ENCODE measurements at places on chromosomes 7 and 10.

- DNase-seq, result no peak
Observed at GRCh38 chr10:77943121-77943901, 16.8 kb upstream of the DLG5 start.

- DNase-seq, result no peak
Observed at GRCh38 chr10:103680869-103681236, 174.5 kb downstream of the SH3PXD2A start.

DNA sequence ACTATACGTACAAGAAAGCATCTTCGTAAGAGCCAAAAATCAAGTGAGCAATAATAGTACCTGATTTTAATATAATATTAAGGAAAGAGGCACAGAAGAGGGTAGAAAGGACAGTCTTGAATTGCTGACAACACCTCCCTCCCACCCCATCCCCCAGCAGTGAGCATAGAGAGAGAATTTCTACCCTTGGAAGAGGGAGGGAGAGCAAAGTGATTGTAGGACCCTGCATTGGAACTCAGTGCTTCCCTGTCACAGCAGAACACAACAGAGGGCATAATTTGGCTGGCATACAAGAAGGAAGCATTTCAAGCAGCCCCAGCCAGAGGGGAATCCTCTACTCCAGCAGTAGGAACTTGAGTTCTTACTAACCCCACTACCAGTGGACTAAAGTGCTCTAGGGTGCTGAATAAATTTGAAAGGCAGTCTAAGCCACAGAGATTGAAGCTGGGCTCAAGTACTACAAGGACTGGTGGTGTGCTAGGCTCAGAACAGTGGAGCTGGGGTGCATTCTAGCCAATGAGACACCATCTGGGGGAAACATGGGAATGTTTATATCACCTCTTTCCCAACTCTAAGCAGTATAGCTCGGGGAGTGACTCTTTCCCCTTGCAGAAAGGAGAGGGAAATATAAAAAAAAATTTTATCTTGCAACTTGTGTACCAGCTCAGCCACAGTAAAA, 44.2 kb downstream of the PCLO start:
- DNase-seq, result no peak

DNA sequence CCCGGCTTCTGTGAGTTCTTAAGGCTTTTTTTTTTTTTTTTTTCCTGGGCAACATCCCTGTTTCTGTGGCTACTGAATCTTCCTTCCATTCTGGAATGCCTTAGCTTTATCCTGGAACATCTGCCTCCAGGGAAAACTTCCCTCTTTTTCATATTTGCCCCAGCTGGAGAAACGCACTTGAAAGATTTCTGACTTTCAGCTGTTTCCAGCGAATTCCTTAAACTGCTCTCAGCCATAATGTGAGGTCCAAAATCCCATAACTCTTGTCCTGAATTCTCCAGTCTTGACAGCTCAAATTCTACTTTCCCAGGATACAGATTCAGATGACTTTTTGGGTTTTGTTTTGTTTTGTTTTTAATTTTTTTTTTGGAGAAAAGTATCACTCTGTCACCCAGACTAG, 263.6 kb upstream of the AUTS2 start:
- no peak for DNase-seq

DNA sequence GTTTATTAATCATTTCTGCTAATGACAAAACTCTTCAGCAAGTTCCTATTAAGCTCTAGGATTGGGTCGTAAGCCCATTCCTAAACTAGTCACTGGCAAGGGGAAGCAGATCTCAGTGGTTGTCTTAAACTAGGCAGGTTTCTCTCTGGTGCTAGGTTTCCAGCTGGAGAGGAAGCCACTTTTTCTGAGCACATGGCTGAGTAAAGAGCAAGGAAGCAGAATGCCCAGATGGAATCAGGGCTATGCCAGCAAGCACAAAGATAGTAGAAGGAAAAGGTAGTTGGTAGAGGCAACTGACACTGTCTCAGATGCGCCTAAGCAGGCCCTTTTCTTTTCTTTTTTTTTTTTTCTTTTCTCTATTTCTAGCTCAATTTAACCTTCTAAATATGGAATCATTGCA, 224.9 kb downstream of the EXOC4 start:
- DNase-seq, result peak; percentile 29

GRCh38 chr10:99834410-99834809, 52.0 kb downstream of the ABCC2 start:
- DNase-seq, result no peak

DNA sequence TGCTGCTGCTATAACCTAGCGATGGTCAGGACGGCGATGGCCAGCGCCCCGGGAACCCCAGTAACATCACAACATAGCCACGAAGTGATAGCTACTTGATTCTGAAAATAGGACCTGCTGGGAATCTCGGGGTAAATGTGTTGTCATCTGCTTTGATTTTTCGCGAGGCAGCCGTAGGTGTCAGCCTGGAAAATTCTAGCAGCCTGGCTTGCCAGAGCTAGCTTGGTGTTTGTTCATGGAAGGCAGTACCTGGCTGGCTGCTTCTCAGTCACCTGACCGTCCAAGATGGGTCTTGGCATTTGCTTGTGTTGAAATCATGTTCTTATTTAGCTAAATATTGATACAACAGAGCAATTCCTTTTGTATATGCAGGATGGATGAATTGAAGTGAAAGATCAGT, 82.4 kb upstream of the BTBD16 start:
- no peak for DNase-seq

DNA sequence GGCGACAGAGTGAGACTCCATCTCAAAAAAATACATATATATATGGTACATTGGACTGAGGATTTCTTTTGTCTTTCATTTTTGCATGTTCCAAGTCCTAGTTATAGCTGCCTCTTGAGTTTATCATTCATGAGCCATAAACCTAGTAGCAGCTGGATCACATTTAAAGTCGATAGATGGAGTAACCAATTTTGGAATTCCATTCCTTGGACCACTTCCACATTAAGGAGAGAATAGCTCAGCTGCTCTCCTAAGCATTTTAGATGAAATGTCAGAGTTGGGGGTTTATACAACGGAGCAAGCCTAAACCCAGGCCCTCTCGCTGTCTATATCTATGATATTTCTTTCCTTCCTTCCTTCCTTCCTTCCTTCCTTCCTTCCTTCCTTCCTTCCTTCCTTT, 141.2 kb downstream of the LYZL1 start:
- no peak for DNase-seq

DNA sequence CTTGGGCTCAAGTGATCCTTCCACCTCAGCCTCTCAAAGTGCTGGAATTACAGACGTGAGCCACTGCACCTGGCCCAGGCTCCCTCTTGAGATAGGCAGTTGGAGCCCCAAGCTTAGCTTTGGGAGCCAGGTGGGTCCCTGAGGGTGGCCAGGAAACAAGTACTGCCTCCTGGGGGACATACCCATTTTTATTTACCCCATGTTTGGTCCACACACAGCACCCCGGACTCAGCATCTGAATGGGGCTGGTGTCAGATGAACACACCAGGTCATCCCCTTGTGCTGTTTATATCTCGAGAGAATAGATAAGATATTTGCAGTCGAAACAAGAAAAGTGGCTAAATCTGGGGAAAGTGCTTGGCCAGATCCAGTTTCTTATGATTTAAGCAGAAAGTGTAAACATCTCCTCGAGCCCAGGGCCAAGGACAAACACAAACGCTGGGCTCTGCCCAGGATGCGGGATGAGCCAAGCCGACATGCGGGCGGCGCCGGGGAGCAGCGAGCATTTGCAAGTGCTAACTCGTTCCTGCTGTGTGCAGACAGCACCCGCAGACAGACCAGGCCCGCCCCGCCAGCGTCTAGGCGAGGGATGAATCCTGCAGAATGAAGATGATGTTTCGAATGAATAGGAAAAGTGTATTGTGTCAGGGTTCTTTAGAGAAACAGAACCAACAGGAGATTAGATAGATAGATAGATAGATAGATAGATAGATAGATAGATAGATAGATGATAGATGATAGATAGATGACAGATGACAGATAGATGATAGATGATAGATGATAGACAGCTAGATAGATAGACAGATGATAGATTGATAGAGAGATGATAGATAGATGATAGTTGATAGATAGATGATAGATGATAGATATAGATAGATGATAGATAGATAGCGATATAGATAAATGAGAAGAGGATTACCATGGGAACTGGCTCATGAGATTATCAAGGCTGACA, 44.4 kb upstream of the OCM2 start:
- DNase-seq, result no peak

- no peak for DNase-seq
Observed at GRCh38 chr7:121302214-121302745, 26.5 kb upstream of the WNT16 start.

DNA sequence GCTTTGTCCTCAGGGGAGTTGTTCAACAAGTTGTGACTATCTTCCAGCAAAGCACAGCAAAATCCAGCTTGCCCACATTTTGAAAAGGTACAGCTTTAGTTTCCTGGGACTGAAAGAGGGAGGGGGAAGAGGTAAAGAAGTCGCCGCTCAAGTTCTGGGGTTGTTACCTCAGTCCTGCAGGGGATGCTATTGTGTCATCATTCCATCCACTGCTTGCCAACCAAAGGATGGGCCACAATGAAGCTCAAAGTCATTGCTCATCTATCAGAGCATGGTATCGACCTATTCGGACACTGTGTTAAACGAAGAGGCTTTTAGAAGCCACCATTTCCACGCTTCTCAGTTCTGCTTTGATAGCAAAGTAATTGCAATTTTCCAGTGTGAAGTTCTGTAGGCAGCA, 34.3 kb downstream of the NPY start:
- no peak for DNase-seq

DNA sequence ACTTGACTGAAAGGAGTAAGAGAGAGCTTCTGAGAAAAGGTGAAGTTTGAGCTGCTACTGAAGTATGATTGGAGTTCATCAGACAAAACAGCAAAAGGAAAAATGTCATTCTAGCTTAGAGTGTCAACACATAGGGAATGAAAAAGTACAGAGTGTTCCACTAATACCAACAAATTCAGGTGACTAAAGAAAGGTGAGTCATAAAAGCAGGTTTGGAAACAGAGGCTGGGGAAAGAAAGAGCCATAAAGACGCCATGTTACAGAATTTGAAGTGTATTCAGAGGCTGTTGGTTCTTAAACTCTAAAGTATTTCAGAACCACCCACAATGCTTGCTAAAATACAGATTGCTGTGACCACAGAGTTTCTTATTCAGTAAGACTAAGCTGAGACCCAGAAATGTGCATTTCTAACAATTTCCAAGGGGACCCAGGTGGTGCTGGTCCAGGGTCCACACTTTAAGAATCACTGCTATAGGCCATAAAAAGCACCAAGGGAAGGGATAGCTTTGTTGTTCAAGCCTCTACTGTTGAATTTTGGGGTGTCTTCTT, 143.1 kb downstream of the ELAPOR2 start:
- no peak for DNase-seq

DNA sequence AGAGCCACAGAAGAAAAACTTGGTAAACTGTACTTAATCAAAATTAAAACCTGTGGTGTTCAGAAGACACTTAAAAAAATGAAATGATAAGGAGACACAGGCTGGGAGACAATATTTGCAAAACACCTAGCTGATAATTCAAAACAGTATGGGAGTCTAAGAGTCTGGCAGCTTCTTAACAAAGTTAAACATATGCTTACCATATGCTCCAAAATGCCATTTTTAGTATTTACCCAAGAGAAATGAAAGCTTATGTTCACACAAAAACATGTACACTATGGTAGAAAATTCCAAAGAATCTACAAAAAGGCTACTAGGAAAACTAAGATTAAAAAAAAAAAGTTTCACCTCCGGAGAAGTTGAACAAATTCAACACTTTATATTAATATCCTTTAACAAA, 48.6 kb downstream of the ITGB1 start:
- no peak for DNase-seq

DNA sequence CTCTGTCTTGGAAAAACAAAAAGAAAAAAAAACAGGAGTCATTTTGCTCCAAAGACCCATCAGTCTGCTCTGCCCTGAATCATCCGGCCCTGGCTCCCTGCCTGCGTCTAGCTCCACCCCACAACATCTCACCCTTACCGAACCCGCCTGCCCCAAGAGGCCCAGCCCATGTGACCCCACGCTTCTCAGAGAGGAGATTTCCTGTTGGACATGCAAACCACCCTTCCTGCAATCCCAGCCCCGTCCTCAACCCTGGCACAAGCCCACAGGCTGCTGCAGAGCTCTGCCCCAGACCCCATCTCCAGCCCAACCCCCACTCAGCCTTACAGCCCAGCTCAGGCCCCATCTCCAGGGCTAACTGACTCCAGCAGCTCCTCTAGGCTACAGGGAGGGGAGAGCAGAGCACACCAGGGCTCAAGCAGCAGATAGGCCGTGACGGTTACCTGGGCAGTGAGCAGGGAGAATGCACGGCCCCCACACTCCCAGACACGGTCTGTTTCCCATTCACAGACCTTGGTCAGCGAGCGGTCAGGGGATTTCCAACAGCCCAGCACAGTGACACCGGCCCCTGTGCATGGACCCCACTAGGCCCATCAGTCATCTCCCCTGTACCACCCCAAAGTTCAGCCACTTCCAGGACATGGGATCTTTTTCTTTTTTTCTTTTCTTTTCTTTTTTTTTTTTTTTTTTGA, 69.9 kb upstream of the GTF2I start:
- DNase-seq, result no peak

GRCh38 chr7:4612939-4613841, 68.9 kb upstream of the FOXK1 start:
- DNase-seq, result peak; percentile 11

- peak; percentile 16 for DNase-seq
Observed at GRCh38 chr7:28618383-28618782, 206.1 kb downstream of the CREB5 start.

DNA sequence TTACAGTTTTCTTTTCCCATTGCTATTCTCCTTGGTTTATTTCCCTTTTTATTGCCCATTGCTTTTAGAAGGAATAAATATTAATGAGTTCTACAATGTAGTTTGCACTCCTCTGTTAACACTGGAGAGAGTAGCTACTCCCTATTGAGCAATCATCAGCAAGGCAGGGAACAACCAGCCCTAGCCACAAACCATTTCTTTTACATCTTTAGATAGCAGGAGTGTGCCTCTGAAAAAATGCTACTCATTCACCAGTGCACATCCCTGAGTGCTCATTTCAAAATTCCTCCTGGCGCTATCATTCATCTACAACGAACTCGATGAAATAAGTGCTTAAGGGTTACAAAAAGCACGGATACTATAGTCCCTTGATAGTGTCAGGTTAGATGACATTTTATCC, 252.9 kb downstream of the THSD7A start:
- no peak for DNase-seq

DNA sequence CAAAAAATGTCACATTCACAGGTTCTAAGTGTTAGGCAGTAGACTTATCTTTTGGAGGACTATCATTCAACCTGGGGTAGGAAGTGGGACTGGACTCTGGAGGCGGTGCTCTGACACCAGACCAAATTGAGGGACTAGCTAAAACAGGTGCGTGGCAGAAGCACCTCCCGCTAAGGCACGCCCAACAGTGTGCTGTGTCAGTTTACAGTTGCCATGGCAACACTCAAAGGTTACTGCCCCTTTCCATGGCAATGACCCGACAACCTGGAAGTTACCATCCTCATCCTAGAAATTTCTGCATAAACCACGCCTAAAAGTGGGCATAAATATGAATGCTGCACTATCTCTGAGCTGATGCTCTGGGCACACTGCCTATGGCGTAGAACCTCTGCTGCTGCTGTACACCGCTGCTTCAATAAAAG, 14.0 kb upstream of the BLNK start:
- DNase-seq, result no peak

GRCh38 chr10:45819552-45819951, 27.7 kb downstream of the AGAP4 start:
- no peak for DNase-seq
